Amniotic epithelial cell (primary cell): ENCODE measurements at places on chromosomes 4 and X.
A peak's percentile ranks its signal among the peaks of the same experiment; 100 is the strongest.

GRCh38 chr4:109412776-109413175 lies 20.8 kb upstream of the SEC24B start:
- no peak for DNase-seq

DNA sequence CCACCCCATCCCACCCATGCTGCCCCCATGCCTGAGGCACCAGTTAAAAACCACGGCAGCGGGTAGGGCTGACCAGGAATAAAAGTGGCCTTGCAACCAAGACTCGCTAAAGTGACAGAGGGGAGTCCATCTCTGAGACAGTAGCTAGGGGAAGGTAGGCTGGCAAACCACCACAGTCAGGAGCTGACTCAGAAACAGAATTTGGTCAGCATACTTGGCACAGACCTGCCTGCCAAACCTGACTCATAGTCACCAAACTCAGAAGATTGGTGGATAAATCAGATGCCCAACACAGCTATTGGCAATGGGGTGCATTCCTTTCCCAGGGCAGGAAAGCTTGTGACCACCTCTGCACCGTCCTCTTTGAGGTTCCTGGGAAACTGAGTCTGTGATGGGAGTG lies 193.8 kb downstream of the BCOR start:
- DNase-seq, result peak; percentile 35

- DNase-seq, result peak; percentile 46
Observed at GRCh38 chr4:73821325-73821724, 15.2 kb upstream of the CXCL6 start.

DNA sequence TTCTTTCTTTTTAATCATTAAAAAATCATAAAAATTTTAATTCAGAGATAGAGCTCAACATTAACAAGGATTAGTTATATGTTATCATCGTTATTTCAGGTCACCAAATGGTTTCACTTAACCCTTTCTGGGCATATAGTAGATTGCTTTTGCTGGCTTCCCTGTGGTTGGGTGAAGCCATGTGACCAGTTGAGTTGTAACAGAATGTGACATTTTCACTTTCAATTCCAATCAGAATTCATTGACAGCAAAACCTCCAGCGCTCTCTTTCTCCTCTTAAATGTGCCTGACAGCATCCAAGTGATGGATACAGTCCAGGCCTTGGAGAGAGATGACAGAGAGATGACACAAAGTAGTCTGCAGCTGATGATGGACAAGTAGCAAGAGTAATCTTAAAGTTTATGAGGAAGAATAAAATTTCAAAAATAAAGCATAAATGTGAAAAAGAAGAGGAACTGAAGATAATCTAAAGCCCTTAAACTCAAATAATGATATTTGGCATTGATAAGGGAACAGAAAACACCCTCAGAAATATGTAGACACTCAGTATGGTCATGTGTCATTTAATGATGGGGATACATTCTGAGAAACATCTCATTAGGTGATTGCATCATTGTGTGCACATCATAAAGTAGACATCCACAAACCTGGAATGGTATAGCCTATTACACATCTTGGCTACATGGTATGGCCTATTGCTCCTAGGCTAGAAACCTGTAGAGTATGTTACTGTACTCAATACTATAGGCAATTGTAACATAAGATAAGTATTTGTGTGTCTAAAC lies 92.3 kb upstream of the QRFPR start:
- DNase-seq, result no peak

- no peak for DNase-seq
Observed at GRCh38 chr4:145564540-145564939, 54.6 kb upstream of the MMAA start.

- DNase-seq, result no peak
Observed at GRCh38 chrX:124338733-124339514, 6.5 kb downstream of the TEX13D start.

DNA sequence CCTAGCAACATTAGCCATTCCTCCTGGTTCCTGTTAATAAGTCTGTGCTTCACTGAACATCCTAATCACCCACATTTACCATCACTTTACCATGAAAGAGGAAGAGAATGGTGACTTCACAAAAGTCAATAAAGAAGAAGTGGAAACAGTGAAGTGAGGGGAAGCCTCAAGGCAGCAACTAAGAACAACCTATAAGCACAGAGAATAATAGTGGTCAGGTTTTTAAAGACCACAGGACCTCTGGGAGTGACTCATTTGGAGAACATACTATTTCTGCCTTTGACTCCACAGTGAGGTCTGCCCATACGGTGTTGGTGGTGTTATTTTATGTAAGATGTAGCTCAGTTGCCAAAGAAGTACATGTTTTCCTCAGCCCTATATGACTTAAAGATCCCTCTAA lies 86.0 kb upstream of the TET2 start:
- DNase-seq, result peak; percentile 5

- DNase-seq, result no peak
Observed at GRCh38 chrX:20664774-20665173, 398.1 kb upstream of the RPS6KA3 start.

GRCh38 chr4:108425988-108426387 lies 194.4 kb upstream of the RPL34 start:
- DNase-seq, result peak; percentile 84

DNA sequence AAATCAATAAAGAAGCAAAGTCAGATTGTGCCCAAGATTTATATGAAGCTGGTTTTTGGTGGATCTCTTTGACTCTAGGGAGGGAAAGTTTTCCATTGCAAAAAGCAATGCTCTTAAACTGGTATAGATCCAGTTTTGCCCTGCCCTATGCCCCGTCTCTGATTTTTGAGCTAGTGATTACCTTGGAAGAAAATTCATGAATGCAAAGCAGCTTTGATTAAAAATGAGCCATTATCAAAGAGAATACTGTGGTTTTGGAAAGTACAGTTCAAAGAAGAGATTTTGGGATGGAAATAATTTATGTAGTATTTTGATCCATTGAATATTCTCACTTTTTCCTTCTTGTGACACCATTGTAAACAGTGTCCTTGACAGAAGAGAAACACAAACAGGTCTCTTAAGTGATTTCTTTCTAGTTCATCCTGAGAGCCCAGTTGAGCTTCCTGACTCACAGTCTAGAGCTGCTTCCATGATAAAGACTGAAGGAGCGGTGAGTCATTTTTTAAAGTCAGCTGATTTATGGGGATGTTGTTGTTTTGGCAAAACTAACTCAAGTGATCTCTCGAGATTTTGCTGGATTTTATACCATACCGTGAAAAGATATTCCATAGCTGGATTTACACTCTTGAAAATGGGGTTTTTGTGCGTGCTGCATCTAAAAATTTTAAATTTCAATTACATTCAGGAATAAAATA lies 76.7 kb downstream of the AFF1 start:
- peak; percentile 96 for DNase-seq

DNA sequence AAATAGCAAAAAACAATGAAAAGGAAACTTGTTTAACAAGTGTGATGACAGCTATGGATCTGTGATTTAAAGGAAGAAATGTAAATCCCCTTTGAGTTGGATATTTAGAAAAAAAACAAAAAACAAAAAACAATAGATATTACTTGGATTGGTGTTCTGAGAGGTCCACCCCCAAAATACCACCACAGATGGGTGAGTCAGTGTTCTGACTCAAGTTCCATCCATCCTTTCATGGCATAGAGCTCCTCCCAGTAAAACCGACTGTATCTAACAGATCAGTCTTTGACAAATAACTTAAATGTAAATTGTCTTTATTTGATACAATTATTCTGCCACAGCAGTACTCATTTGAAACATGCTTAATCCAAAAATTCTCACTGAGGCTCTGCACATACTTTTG lies 27.4 kb downstream of the TMPRSS11B start:
- peak; percentile 32 for DNase-seq

DNA sequence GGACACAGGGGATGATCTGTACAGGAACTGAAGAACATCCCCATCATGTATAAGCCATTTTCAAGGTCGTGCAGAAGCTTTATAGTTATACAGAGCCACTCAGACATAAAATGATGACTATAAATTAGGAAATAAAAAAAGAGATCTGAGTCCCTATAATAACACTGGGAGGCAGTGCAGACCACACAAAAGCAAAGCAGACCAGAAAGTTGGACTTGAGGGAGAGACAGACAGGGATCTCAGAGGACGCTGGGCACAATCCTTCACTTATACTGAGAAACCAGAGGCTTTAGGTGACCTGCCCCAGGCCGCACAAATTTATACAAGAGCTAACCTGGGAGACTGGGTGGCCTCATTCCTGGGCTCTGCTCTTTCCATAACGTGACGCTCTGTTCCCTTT lies 70.5 kb downstream of the HADH start:
- peak; percentile 50 for DNase-seq
